Lower lobe of right lung (tissue), 2 donors: ENCODE measurements at places on chromosomes 11 and 22. TPM values are rescaled to one million over a fixed set of nuclear protein-coding genes. Genes with fewer than 3 reads are reported as not detected.

DNA sequence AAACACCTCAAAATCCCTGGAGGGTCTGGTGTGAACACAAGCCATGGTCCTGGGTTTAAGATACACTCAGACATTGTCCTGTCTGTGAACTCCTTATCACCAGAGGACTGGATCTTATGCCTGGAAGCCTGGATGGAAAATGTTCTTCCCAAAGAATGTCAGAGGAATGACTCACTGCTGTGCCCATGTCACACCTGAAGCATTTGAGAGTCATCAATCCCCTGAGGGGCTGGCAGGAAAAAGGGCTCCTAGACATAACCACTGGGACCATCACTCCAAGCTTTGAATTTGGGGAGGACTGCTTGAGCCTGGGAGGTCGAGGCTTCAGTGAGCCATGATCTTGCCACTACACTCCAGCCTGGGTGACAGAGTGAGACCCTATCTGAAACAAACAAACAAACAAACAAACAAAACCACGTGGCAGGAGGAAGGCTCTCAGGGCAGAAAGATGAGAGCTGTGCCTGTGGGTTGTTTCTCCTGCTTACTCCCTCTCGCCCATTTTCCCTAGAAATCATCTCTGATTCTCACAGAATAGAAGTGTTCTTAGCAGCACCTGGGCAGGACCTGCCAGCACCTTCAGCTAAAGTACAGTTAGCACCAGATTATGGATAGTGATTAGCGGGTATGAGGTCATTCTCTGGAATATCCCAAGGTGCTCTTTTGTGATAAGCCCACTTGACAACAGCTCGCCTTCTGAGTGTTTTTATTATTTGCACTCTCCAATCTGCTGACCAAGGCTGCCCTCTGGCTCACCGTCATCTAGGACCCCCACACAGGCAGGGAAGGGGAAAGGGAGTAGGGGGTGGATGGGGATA is 11.9 kb upstream of the PRG2 start:
- H3K27ac ChIP-seq = no peak overlapping the region
- no peak overlapping the region for H3K4me3 ChIP-seq
- H3K4me1 ChIP-seq = peaks cover 10% of the 10 kb centered on the region
- DNase-seq = no peak
- H3K27me3 ChIP-seq = no peaks in the 10 kb centered on the region

- no peaks in the 10 kb centered on the region for H3K4me1 ChIP-seq
- DNase-seq = no peak
- H3K27me3 ChIP-seq = no peaks in the 10 kb centered on the region
- no peaks in the 10 kb centered on the region for H3K36me3 ChIP-seq
Observed at GRCh38 chr11:39960206-39960605, 1499.2 kb downstream of the LRRC4C start.

DNA sequence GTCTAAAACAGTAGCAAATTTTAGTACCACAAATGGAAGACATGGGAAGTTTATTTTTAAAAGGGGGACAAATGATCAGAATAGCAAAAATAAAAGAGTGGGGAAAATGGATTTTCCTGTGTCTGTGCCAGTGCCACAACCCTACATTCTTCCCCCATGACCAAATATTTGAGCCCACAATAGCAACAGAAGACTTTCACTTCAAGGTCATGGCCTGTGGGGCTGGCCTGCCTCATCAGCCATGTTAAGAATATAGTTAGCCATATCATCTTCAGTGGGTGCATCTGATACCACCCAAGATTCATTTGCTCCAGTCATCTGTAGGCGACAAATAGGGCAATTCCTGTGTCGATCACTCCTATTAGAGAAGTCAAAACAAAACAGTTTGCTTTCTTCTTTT is 26.3 kb downstream of the RNF141 start:
- H3K27ac ChIP-seq = no peak overlapping the region
- no peaks in the 10 kb centered on the region for H3K27me3 ChIP-seq
- H3K36me3 ChIP-seq = peaks cover 37% of the 10 kb centered on the region
- peaks cover 7% of the 10 kb centered on the region for H3K4me1 ChIP-seq
- H3K4me3 ChIP-seq = no peak overlapping the region

DNA sequence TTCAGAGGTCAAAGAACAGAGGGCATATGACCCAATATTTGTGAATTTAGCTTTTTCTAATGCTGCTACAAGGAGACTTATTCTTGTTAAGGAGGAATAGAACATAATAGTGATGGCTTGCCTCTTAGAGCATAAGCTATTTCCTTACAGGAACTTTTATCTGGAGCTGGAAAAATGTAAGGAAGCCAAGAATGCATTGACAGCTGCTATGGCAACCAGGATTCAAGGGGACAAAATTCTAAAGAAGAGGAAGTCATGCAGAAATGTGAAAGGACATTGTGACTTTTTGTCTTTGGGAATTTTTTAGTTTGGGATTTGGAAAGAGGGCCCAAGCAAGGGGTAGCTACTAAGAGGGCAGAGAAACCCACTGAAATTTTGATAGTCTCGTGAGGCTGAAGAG is 51.1 kb downstream of the EHF start:
- no peaks in the 10 kb centered on the region for H3K36me3 ChIP-seq
- no peak overlapping the region for H3K4me3 ChIP-seq
- no peaks in the 10 kb centered on the region for H3K4me1 ChIP-seq
- DNase-seq = no peak
- no peaks in the 10 kb centered on the region for H3K27me3 ChIP-seq

DNA sequence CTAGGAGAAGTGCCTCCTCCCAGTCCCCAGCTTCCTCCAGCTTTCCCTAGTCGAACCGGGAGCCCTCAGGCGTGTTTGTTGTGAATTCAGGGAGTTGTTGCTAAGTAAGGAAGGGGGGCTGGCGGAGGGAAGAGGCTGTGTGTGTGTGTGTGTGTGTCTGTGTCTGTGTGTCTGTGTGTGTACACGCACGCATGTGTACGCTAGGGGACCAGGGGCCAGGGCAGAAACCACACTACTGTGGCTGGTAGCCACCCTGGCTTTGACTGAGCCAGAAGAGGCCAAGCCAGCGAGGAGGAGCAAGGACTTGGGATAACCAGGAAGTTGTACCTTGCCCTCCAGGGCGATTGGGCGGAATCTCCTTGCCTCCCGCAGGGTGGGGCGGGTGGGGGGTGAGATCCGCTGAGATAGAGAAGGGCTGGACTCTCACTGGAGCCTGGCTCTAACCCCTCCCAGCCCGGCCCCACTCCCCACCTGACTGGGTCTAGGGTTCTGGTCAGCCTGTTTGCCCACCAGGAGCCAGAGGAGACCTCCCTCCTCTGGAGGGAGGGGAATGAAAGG is 7.5 kb downstream of the BCL9L start:
- H3K27me3 ChIP-seq = no peaks in the 10 kb centered on the region
- H3K4me3 ChIP-seq = peak overlapping the region; percentile 40
- DNase-seq = peak; percentile 74
- peaks cover 99% of the 10 kb centered on the region for H3K4me1 ChIP-seq
- H3K36me3 ChIP-seq = no peaks in the 10 kb centered on the region

The GANAB gene
- 228 TPM for total RNA-seq

The AP5B1 gene
- 46.3 TPM for total RNA-seq

The XRRA1 gene
- 10.0 TPM for total RNA-seq
